ENCODE measurements at places on chromosomes 1 and 21.

GRCh38 chr1:30135698-30136097 is 587.7 kb downstream of the MATN1 start:
- DNase-seq, result no peak

DNA sequence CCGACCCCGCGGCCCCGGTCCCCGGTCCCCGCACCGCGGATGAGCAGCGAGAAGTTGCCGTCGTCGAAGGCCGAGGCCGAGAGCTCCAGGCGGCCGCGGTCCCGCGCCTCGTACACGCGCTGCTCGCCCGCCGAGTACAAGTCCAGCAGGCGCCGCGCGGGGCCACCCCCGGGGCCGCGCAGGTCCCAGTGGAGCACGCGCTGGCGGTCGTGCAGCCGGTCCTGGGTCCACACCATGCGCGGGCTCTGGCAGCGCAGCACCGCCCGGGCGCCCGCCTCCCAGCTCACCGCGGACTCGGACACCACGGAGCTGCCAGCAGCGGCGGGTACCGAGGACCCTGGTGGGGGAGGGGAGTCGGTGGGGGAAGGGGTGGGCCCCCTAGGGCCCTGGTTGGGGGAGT is 2.9 kb downstream of the MXRA8 start:
- DNase-seq, result no peak

DNA sequence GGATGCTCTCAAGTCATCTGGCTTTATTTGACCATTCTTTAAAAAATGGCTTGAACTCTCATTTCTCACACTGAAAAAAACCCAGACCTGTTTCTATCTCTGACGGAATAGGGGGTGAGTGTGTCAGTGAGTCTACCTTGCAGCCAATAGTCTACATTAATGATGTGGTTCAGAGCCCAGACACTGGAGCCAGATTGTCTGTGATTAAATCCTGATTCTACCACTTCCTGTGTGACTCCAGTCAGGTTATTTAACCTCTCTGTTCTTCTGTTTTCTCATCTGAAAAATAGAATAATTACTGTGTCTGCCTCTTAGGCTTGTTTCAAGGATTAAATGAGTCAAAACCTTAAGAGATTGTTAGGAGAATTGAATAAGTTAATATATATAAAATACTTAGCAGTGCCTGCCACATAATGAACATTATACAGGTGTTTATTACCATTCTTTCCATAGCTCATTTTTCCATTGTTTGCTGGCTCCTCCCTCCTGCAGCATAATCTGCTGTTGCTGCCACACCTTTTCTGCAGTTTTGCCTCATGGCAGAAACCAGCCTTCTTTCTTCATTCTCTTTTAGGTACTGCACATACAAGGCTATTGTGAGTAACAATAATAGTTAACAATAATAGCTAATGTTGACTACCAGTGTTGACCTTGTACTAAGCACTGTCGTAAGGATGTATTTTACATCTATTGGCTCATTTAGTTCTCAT is 157.6 kb upstream of the IVNS1ABP start:
- no peak for DNase-seq

DNA sequence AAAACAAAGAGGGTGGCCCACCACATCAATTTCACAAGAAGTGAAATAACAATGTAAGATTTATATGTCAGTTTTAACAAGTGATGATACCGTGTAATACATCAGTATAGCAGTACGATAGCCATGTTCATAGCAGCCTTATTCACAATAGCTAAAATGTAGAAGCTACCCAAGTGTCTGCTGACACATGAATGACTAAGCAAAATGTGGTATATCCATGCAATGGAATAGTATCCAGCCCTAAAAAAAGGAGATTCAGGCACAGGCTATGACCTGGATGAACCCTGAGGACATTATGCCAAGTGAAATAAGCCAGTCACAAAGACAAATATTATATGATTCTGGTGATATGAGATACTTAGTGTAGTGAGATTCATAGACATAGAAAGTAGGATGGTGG is 18.0 kb downstream of the KIF26B start:
- no peak for DNase-seq

GRCh38 chr1:30271401-30272276 is 451.7 kb downstream of the MATN1 start:
- DNase-seq, result no peak

DNA sequence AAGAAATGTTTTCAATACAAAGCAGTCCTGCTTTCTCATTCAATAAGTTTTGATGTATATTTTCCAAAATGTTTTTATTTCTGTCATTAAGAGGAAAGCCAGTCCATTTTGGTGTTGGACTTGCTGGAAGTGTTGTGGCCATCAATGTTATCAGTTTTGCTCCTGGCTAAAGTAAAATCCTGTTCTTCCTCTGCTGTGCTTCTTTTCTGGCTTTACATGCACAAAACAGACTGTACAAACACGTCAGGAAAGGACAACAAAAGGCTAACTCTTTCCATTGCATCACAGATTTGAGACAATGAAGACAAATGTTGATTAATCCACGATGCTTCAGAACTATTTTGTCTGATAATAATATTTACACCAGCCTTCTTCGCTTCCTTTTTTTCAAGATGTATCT is 735.4 kb downstream of the LTN1 start:
- DNase-seq, result no peak

DNA sequence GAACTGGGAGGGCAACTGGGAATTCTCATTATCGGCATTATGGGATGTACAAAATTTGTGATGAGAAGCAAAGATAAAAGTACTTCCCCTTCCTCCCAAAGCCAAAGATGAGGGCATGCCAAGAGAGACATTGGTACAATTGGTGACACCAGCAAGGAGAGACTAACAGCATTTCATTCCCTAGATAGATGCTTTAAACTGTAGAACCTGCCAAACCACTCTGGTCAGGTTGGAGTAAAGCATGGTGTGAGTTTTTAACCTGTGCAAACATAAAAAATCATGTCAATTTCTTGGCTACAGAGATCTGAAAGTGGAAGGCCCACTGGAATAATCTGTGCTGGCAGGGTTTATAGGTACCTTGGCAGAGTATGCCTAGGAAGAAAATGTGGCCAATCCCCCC is 19.4 kb downstream of the CTXND2 start:
- no peak for DNase-seq

DNA sequence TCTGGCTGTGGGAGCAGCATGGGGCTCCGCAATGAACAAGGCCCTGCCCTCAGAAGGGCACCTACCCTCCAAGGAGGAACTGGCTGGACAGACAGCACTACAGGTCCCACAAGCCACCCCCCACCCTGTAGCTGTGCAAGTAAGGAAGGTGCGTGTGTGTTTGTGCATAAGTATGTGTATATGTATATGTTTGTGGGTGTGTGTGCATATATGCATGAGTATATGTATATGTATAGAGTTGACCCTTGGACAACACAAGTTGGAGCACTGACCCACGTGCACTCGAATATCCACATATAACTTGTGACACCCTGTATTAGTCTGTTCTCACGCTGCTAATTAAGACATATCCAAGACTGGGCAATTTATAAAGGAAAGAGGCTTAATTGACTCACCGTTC is 22.6 kb upstream of the TENT5C start:
- no peak for DNase-seq

- no peak for DNase-seq
Observed at GRCh38 chr1:42311138-42311537, 23.9 kb downstream of the FOXJ3 start.

- peak; percentile 72 for DNase-seq
Observed at GRCh38 chr1:27872059-27872801, at the start of gene THEMIS2. Gene THEMIS2 (plus strand): TSS chr1:27872544. CDS start chr1:27872572, 28 bp downstream.

- DNase-seq, result no peak
Observed at GRCh38 chr1:20143318-20143717, 4.2 kb downstream of the PLA2G2F start.

DNA sequence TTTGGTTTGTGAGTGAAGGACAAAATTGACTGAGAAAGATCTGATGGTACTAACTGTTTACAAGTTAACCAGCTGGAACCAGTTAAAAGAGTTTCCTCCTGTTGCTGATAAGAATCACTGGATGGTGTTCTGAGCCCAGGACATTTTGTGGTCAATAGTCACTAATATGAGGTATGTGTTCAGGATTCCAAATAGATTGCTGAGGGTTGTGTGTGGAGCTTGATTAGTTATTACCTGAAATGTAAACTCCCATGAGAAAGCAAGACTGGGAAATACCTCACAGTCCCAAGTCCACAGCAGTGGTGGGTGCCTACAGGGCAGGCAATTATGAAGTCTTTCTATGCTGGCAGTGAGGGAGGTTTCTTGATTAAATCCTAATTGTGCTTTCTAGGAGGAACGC is 164.6 kb downstream of the DNM3 start:
- no peak for DNase-seq

- DNase-seq, result no peak
Observed at GRCh38 chr1:159835862-159836525, 9.3 kb downstream of the SLAMF8 start.
